Astrocyte (in vitro differentiated cells and primary cell): ENCODE measurements at places on chromosomes 4 and X.

DNA sequence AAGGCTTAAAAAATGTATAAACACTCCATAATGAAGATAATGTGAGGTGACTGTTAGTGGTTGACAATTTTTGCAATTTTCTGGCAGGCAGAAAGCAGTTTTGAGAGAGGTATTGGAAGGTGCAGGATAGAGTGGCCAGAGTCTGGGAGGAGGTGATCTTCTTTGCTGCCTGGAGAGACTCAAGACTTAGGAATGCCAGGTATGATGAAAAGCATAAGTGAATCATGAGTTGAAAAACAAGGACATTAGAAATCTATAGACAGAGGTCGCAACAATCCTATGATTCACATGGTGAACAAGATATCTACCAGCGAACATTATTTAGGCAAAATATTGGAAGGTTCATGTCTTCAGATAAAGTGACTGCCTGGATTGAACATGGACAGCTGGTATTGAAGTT lies 118.5 kb downstream of the CFAP299 start:
- DNase-seq = peak; percentile 52

- DNase-seq = peak; percentile 96
These were observed 306.1 kb upstream of the TAPT1 start for GRCh38 chr4:16532240-16532970.

- DNase-seq = no peak
These were observed 8.8 kb downstream of the TNMD start for GRCh38 chrX:100593581-100593980.

DNA sequence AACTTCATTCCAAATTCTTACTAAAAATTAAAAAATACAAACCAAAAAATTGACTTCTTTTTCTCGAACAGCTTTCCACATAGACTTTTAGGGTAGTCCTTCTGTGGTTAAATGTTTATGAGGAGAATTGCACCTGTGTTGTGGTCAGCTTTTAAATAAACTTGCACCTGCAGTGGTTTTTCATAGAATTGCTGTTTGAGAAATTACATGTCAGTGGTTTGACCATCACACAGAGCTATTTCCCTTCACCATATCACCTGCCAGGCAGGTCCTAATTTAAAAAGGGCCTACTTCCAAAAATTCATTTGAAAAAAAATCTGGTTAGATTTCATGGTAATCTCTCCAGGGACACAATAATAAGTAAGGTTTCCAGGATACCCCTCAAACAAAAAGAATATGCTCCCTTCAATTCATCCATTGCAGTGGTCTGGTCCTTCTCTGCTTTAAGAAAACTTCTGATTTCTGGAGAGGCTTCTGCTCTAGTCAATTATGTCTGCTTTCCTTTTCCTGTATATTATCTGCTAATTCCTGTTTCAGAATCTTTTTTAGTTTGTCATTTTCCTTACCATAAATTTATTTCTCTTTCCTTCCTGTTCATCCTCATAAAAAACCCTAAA lies 9.8 kb upstream of the UTP3 start:
- no peak for DNase-seq

- no peak for DNase-seq
These were observed 41.5 kb downstream of the TRIM2 start for GRCh38 chr4:153245775-153246174.

GRCh38 chr4:77202491-77202890 lies 45.5 kb downstream of the CCNG2 start:
- no peak for DNase-seq

GRCh38 chr4:104488151-104488550 lies 6.5 kb downstream of the CXXC4 start:
- DNase-seq = no peak

DNA sequence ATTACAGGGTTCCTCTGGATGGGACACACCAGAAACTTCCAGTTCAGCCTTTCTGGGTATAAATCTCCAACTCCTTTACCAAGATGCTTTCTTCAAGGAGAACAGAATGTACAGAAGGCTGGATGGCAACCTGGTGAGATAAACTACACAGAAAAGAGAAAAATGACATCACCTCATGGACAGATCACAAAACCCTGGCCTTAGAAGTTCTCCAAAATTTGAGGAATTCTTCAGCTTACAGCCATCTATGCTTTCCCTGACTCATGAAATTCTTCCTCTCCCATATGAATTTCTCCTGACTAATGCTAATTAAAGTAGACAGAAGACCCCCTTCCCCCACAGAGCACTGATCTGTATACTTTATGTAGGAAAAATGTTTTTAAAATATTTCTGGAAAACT lies 345.4 kb downstream of the STIM2 start:
- peak; percentile 46 for DNase-seq

GRCh38 chr4:99200138-99200537 lies 18.9 kb downstream of the ADH6 start:
- DNase-seq = no peak

DNA sequence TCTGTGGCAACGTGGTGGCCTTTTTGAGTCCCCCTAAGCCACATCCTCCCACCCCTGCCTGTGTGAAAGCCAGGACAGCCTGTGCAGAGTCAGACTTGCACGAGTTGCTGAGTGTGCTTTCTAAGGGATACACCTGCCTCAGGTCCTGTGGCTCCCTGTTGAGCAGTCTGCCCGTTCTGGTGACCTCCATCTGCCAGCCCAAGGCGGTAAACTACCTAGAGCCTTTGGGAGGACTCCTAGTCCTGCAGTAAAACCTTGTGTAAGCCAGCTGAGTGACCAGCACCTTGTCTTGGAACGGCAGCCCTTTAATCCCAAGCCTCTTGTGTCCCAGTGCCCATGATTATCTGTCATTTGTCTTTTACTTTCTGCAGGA lies 69.3 kb downstream of the NBDY start:
- DNase-seq = no peak

DNA sequence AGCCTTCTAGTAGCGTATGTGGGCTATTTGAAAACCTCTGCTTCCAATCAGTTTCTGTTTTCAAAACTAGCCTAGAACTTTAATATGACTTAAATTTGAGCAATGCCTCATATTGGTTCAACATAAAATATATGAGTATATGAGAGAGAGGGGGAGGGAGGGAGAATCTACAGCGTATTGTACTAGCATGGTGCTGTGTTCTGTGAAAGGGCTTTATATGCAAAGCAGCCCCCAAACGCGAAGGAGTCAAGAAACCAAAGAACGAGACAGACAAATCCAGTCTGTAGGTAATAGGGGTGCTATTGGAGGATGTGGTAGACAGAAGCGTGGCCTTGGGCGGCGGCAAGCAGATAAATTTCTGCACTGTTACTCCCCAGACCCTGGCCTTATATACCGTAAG lies 784 bp upstream of the ANXA5 start:
- DNase-seq = no peak

GRCh38 chr4:67325791-67326190 lies 219.5 kb downstream of the CENPC start:
- no peak for DNase-seq

DNA sequence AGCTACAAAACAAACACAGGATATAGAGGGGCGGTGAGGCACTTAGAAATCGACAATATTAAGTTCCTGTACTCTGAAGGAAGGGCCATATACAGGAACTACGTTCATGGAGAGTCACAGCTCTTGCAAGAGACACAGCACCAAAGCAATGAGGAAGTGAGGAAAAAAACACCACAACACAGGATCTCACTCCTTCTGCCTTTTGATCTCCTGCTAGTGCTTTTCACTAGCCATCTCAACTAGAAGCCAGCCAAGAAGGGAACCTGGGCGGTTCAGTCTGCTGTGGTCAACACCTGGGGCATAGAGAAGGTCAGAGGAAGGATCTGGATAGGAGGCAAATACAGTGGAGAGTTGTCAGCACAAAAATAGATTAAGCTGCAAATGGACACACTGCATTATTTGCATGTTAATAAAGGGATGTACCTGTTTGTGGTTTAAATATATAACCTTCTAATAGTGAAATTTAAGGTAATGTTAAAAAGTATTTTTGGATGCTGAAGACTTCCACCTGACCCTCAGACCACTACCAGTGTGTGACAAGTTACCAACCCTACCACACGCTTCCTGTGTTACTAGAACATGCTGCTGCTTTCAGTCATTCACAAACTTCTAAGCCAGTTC lies 104.6 kb downstream of the DTHD1 start:
- DNase-seq = no peak

DNA sequence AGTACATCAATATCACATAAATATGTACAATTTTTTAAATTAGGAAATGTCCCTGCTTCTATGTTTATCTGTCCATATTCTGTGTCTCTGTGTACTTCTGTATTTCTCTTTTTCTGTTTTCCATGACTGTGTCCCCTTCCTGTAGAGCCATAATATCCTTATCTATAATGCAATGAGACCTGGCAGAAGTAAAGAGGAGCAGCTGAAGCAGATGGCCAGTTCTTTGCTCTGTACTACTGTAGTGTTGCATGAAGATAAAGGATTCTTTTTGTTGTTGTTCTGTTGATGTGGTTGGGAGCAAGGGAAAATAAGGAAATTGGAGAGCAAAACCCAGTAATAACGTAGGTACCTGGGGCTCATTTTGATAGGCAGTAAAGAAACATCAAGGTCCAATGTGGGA lies 301.7 kb downstream of the ADGRL3 start:
- no peak for DNase-seq

GRCh38 chrX:72687396-72687795 lies 26.7 kb downstream of the PHKA1 start:
- DNase-seq = no peak

GRCh38 chr4:181752516-181752915 lies 490.7 kb upstream of the TENM3 start:
- DNase-seq = no peak

DNA sequence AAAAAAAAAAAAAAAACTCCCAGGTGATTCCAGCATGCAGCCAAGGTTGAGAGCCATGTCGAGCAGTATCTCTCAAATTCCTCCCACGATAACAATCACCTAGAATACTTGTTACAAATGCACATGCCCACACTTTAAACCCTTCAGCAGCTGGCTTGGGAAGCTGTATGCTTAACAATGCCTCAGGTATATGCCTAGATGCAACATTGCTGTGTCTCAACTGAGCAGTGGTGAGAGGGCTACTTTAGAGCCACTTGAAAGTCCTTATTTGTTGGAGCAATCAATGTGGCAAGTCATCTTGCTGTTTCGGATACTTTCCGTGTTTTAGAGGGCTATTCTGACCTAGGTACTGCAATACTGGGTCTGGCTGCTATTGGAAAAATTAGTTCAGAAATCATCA lies 487.4 kb downstream of the INPP4B start:
- no peak for DNase-seq

- peak; percentile 52 for DNase-seq
These were observed 76.0 kb upstream of the TFDP3 start for GRCh38 chrX:133294126-133294525.

DNA sequence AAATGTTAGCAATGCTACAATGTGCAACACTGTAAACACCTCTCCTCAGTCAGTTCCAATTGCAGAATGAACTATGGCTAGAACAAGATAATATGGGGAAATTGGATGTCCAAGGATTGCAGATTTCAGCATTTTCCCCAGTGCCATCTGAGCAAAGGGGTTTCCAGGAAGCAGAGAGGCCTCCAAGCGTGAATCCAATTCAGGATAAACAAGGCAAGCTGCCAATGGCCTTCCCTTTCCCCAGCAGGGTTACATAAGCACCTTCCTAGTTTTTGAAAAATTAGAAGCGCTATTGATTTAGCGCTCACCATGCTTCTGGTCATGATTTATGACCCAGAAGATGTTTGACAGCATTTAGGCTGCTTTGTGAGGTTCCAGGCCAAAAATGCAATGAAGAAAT lies 223.0 kb upstream of the GATB start:
- DNase-seq = no peak

DNA sequence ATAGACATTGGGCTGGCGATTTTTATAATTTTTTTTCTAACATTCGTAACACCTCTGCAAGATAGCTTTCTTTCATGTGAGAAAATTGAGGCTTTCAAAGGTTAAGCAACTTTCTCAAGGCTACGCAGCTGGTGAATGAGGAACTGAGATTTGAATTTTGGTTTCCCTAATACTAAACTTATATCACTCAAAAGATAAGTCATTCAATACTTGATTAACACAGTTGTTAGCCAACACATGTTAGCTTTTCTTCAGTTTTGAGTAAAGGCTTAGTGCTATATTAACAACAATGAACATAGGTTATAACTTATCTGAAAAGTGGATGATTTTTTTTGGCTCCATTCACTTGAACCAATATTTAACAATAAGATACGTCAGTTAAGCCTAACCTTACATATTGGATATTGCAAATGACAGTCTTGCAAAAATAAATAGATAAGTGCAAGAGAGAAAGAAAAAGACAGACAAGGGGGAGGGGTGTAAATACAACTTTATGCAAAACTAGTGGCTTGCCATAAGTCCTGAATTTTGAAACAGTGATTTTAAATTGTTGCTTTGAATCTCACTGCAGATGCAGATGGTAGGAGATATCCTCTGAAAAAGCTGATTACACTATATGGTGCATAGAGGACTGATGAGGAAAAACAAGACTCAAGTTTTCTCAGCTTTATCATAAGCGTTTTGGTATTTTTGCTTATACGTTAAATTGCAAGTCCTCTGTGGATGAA lies 11.1 kb upstream of the GPM6A start:
- no peak for DNase-seq

DNA sequence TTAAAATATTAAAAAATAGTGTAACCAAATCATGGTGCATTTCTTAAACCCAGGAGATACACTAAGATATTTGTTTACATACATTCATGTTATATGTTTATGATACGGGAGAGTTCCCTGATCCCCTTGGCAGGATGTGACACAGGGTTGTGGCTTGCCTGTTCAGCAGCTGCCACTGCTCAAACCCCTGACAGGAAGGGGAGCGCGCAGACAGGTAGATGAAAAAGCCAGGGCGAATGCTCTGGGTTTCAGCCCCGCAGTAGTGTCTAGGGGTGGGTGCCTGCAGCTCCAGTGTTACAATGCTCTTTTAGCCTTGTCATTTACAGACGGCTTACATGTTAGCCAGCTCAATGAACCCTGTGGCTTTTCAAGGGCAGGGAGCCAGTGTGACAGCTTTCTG lies 1343.8 kb upstream of the IGFBP7 start:
- DNase-seq = no peak

GRCh38 chr4:13654162-13654797 lies 26.8 kb upstream of the BOD1L1 start:
- peak; percentile 34 for DNase-seq

DNA sequence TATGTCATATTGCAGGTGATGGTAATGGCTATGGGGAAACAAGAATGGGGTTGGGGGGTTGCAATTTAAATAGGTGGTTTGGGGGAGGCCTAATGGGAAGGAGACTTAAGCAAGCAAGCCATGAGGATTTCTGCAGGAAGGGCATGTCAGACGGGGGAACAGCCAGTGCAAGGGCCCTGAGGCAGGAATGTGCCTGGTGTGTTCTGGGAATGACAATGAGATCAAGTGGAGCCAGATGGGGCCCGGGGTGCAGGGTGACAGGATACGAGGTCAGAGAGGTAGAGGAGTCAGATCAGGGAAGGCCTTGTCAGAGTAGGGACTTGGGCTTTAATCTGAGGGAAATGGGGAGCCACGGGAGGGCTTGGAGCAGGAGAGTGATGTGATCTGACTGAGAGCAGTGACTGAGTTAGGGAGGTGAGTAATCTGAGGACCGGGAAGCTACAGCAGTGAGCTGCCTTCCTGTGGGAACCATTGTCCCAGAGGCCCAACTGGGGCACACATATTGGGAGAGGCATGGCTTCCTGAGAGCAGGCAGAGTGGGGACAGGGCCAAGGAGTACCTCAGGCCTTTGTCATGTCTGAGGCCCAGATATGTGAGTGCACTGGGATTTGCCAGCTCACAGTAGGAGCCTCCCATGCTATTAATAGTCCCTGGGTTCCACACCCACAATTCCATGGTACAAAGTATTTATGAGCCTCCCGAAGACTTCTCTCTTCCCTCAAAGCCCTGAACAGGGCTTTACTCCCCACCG lies 139.8 kb downstream of the BCOR start:
- DNase-seq = peak; percentile 41

- DNase-seq = no peak
These were observed 130.0 kb upstream of the MAP9 start for GRCh38 chr4:155506745-155507144.
